Colonic mucosa (tissue), 4 donors: ENCODE measurements at places on chromosomes 1 and 21.

DNA sequence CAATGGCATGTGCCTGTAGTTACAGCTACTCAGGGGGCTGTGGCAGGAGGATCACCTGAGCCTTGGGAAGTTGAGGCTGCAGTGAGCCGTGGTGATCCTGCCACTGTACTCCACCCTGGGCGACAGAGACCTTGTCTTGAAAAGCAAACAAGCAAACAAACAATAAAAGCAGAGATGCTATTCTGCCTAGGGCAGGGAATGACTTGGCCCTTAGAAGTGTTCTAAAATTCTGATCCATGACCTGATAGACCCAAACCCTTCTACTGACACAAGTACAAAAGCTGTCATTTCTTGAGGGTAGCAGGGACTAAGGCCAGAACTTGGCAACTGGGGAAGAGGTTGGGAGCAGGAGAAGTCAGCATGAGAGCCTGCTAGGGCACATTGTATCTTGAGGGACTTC, 15.6 kb upstream of the NCF2 start:
- DNase-seq: no peak

- DNase-seq: no peak
These were observed 396.7 kb upstream of the C1orf87 start for GRCh38 chr1:60470246-60470645.

- DNase-seq: no peak
These were observed at the start of gene ANKRD45 for GRCh38 chr1:173669491-173669941. ANKRD45 (minus strand) TSS chr1:173669851; CDS start chr1:173659418, 10,433 bp downstream.

- no peak for DNase-seq
These were observed 73.6 kb upstream of the LRRC8B start for GRCh38 chr1:89451011-89451410.

DNA sequence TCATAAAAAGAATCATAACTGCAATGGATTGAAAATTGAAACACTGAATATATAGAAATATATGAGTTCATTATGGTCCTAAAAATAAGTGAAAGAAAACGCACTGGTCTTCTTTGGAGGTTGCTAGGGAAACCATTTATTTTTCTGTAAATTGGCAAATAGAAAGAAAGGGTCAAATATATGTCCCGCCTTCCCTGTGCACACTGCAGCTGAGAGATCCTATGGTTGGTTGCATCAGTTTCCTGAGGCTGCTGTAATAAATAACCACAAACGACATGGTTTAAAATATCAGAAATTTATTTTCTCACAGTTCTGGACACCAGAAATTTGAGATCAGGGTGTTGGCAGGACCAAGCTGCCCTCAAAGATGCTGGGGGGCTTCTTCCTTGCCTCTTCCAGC, 35.0 kb downstream of the CA6 start:
- no peak for DNase-seq

GRCh38 chr21:45069711-45070110, 4.7 kb upstream of the ADARB1 start:
- DNase-seq: no peak

GRCh38 chr21:19776076-19776475, 1222.1 kb upstream of the NCAM2 start:
- no peak for DNase-seq

DNA sequence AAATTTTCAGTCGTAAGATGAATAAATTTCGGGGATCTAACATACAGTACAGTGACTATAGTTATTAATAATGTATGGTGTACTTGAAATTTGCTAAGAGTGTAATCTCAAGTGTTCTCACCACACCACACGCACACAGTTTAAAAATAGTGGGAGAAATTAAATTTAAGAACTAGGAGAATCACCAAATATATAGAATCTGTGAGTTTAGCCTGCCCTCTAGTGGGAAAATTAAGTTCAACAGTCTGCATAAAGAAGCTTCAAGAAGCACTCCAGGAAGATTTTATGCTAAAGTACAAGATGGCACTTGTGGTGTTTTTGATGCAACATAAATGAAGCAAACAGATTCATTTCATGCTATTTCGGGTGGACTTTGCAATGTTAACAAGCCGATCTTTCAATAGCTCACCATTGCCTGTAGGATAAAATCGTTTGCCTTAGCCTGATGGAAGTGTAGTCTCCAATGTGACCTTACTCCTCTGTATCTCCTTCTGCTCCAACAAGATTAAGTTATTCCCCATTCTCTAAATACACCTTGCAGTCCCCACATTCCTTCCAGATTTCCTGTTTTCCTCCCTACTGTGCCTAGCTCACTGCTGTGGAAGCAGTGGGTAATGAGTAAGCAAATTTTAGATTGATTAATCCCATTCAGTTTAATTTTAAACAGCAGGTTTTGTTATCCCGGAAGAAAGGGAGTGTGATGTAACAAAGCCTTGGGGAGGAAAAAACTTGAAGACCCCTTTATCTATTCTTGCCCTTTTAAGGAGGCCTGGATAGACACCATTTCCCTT, 8.7 kb upstream of the PIK3C2B start:
- peak; percentile 61 for DNase-seq

DNA sequence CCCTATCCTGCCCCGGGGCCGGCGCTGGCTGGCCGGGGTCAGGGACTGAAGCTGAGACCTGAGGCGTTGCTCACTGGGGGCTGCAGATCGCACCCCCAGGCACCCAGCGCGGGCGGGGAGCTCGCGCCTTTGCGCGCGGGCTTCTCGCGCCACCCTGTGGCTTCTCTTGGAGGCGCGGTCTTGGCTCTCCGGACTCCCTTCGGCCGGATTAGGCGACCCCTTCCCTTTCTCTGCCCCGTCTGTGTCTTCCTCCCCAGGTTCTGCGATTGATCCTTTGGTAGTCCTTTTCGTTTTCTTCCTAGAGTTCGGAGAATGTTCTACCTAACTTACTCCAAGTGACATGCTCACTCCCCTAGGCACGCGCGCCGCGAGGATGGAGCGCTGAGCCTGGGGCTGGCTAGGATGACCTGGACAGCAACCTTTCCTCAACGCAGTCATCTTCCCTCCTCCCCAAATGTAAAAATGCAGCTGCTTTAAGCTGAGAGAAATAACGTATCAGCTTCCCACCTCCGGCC, 495 bp upstream of the NTRK1 start:
- DNase-seq: peak; percentile 49

DNA sequence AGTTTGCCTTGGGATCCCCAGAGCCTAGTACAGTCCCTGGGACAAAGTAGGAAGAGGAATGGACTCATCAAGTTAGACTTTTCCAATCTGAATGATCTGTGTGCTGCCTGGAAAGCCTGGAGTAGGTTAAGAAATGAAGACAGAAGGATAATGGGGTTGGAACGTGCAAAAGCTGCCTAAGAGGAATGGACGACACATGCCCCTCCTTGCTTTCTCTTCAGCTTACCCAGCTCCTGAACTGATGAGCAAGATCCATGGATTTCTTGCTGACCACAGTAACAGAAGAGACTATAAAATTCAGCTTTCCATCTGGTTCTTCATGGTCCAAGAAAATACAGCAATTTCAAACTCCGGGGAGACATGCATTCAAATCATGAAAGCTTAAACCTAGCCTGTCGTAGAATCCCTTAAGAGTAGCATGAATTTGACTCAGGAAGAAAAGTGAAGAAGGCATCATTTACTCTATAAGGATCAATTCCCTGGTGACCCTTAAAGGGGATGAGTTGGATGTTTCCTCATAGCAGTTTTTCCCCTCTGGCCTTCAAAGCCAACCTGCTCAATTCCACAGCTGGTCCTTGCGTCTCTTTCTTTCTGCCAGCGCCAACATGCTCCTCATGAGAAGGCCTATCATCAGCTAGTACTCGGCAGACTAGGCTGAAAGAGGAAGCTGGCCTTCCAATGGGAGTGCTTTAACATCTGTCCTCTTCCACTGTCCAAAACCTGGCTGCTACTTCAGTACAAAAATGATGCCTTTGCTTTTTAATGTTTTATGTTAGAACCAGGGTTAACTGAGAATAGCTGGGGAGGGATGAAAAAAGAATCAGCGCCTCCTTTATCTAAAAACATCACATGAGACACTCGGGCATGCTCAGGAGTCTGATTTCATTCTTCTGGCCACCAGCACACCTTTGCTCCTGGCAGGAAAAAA, 5.7 kb upstream of the PEF1 start:
- DNase-seq: no peak

GRCh38 chr1:99544328-99544727, 101.6 kb upstream of the PALMD start:
- DNase-seq: no peak

- no peak for DNase-seq
These were observed 32.0 kb downstream of the EGLN1 start for GRCh38 chr1:231390071-231390470.

- no peak for DNase-seq
These were observed 39.7 kb downstream of the SLC66A1 start for GRCh38 chr1:19351873-19352272.

DNA sequence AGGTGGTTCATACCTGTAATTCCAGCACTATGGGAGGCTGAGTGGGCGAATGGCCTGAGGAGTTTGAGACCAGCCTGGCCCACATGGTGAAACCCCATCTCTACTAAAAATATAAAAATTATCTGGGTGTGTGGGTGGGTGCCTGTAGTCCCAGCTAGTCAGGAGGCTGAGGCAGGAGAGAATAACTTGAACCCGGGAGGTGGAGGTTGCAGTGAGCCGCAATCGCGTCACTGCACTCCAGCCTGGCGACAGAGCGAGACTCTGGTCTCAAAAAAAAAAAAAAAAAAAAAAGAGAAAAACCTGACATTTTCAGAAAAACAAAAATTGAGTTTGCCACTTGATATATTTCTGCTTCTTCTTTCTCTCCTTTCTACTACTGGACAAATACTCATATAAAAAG, 24.3 kb downstream of the CA6 start:
- DNase-seq: no peak

- DNase-seq: peak; percentile 65
These were observed 6.8 kb downstream of the TENT5C start for GRCh38 chr1:117612517-117613248.

DNA sequence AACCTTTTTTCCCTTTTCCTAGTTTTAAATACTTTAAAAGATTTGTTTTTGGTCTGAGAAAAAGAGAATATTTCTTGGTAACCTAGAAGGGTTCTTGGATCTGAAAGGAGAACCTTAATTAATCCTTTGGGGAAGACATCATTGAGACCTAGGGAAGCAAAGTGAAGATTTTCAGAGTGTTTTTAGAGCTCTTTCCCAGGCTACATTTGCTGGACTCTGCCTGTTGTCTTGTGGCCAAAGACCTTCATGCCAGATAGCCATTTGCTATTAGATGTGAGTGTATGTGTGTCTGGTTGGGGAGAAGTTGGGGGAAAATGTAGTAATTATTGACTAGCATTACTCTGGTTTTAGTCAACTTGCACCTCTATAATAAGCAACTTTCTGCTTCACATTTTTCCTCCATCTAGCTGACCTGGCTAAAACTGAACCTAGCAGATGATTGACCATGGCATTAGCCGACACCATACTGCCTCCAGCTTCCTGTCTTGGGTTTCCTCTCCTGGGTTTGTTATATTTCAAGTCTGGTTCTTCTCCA, 239.1 kb downstream of the USP25 start:
- DNase-seq: no peak

- no peak for DNase-seq
These were observed 102.0 kb downstream of the CYYR1 start for GRCh38 chr21:26471099-26471471.

DNA sequence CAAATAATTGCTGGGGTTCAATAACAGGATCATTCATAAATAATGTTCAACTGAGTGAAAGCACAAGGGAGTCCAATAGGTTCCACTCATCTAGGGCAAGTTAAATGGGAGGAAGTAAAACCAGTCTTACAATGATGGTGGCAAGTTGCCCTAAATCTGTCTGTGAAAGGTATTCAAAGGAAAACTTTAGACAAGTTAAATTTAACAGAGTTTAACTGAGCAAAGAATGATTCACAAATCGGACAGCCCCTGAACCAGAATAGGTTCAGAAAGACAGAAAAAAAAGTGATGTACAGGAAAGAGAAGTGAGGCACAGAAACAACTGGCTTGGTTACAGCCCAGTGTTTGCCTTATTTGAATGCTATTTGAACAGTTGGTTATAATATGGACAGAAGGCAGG, 183.5 kb upstream of the ADGRL4 start:
- no peak for DNase-seq

GRCh38 chr1:10045480-10046355, 13.0 kb downstream of the UBE4B start:
- no peak for DNase-seq

- DNase-seq: no peak
These were observed 61.3 kb downstream of the B3GALNT2 start for GRCh38 chr1:235442788-235443429.

DNA sequence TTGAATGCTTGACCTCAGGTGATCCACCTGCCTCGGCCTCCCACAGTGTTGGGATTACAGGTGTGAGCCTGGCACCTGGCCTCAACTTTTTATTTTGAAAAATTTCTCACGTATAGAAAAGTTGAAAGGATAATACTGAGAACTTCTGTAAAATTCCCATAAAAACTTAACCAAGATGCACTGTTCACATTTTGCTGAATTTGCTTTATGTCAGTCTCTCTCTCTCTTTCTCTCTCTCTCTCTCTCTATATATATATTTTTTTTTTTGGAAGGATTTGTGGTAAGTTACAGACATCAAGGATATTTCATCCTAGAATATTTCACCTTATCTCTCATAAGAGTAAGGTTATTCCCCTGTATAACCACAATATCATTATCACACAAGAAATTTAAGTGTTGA, 5.9 kb downstream of the PEX14 start:
- DNase-seq: no peak
